Activated naive CD4-positive, alpha-beta T cell treated with anti-CD3 and anti-CD28 coated beads for 36 hours (primary cell): ENCODE measurements at places on chromosomes 13 and 19.

DNA sequence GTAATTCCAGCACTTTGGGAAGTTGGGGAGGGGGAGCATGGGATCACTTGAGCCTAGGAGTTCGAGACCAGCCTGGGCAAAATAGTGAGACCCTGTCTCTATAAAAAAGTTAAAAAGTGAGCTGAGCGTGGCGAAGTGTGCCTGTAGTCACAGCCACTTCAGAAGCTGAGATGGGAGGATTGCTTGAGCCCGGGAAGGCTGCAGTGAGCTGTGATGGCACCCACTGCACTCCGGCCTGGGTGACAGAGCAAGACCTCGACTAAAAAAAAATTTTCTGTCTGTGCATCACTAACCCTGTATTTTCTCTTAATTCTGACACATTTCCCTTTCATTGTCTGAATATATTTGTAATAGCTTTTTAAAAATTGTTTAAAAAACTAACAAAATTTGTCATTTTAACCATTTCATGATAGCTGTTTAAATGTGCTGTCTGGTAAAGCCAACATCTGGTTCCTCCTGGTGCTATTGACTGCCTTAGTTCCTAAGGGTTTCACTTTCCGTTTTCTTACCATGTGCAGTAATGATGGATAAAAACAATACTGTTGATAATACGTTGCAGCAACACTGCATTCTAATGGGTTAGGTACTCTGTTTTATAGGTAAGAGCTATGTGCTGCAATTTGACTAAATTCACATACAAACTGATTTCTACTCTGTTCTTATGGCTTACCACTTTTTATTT is 29.7 kb downstream of the LATS2 start:
- no peak for DNase-seq

- no peak for DNase-seq
Measured at GRCh38 chr13:75092143-75092542, 389.8 kb downstream of the TBC1D4 start.

DNA sequence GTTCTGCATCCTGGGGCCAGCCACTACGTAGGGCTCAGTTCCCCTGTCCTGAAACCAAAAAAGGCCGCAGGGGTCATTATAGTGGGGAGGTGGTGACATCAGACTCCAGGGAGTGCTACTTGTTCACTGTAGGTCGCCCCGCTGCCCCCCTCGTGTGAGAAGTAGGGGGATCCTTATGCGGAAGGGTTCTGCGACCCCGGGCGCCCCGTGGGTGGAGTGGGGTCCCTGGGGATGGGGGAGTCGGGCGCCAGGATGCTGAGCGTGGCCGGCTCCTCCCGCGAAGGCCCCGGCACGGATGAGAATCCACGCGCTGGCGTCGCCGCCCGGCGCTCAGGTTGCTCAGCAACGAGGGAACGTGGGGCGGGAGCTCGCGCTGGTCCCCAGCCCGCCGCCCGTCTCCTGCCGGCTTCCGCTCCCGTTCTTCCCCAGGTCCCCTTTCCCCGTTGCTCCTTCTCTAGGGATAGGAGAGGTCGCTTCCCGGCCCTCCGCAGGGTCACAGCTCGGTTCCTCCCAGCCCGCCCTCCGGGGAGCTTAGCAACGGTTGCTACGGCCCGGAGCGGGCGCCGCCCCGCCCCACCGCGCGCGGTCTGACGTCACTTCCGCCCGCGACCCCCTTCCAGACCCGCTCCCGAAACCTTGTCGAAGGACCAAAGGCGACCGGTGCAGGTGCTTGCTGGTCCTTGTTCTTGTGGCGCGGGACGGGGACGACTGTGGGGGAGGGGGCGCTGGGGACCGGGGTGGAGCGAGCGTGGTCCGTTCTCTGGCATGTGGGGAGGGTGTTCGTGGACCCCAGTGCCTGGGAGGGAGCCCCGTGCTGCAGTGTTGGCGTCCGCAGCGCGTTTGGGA is at the start of gene NAT14:
Gene NAT14, plus strand, starts transcription at position 596 of the 846 bp plus-strand sequence. CDS start 521 bp downstream, outside the sequence.
- peak; percentile 55 for DNase-seq

GRCh38 chr13:63011996-63012395 is 1596.3 kb upstream of the PCDH20 start:
- DNase-seq = no peak

GRCh38 chr13:72180253-72180952 is 313.4 kb upstream of the DACH1 start:
- DNase-seq = no peak

DNA sequence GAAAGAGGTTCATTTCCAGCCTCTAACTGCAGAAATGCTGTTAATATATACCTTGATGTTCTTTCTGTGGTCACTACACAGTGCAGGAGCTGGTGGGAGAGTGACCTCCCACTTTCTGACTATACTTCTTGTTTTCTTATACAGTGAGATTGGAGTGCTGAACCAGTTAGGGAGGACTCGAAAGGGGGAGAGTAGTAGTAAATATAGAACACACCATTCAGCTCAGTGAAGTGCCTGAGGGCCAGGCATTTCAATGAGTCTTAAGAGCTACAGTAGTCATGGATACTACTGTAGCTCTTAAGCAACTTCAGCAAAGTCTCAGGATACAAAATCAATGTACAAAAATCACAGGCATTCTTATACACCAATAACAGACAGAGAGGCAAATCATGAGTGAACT is 372.9 kb downstream of the MTUS2 start:
- no peak for DNase-seq

- DNase-seq = no peak
Measured at GRCh38 chr13:35649162-35649561, 172.7 kb upstream of the MAB21L1 start.

GRCh38 chr13:106560821-106561220 is 7.1 kb downstream of the ARGLU1 start:
- DNase-seq = no peak

GRCh38 chr19:45763691-45764294 is 5.3 kb downstream of the SIX5 start:
- DNase-seq = no peak

GRCh38 chr13:113598481-113598880 is 13.9 kb downstream of the TFDP1 start:
- DNase-seq = no peak

DNA sequence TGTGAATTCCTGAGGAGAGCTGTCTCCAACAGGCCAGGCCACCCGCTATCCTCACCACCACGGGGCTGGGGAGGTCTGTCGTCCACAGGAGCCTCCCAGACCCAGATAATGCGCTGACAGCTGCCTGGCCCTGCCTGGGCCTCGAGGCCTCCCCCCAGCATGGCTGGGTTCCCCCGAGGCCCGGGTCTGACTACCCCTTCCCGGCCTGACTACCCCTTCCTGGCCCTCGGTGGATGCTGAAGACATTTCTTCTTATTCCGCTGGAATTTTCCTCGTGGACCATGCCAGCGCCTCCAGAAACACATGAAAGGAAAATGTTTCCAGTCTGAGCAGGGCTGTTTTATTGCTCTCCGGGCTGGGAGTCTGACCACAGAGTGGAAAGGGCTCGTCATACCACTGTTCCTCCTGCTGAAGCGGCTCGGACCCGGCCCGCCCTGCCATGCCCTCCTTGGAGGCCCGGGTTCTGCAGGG is 16.8 kb upstream of the COMP start:
- DNase-seq = no peak

GRCh38 chr13:42708391-42708790 is 73.0 kb upstream of the FAM216B start:
- DNase-seq = no peak

GRCh38 chr13:98879957-98880356 is 97.9 kb downstream of the DOCK9 start:
- no peak for DNase-seq

DNA sequence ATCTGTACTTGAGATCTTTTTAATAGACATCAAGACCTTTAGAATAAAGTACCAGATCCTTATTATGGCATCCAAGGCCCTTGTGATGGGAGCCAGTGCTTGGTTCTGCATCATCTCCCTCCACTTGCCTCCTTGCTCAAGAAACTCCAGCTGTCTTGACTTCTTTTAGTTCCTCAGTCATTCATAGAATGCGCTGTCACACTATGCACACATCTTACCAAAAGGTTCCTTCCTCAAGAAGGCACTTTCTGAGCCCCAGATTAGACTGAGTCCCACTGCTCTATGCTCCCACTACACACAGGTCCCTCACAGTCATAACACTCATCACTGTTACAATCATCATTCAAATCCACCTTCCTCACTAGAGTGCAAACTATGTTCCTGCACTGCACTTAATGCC is 57.8 kb upstream of the ITM2B start:
- no peak for DNase-seq

GRCh38 chr19:28247243-28247642 is 965.7 kb downstream of the UQCRFS1 start:
- no peak for DNase-seq

- peak; percentile 81 for DNase-seq
Measured at GRCh38 chr13:39612023-39612637, 9.1 kb upstream of the LHFPL6 start.

DNA sequence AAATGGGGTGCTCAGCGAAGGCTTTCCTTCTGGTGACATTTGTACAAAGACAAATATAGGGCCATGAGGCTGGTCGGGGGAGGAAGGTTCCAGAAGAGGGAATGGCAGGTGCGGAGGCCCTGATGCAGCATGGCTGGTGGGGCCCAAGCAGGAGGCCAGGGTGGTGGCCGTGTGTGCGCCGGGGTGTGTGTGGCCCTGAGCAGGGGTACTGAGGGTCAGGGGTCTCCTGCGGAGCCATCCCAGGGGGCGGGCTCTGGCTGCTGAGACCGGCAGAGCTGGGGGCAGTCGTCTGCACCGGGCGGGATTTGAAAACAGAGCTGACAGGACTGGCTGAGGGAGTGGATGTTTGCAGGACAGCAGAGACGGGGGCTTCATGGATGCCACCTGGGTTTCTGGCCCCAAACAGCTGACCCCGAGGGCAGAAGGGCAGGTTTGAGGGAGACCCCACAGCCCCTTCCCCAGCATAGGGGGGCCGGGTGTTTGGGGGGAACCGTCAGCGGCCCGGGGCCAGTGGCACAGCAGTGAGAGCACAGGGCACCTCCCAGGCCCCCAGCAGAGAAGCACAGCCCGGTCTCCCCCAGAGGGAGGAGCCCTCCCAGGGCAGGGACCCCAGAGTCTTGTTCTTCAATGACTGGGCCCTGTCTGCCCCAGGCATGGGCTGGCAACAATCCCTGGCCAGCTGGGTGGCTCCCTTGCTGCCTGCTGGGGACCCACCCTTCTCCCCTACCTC is 11.4 kb downstream of the PIAS4 start:
- DNase-seq = no peak

DNA sequence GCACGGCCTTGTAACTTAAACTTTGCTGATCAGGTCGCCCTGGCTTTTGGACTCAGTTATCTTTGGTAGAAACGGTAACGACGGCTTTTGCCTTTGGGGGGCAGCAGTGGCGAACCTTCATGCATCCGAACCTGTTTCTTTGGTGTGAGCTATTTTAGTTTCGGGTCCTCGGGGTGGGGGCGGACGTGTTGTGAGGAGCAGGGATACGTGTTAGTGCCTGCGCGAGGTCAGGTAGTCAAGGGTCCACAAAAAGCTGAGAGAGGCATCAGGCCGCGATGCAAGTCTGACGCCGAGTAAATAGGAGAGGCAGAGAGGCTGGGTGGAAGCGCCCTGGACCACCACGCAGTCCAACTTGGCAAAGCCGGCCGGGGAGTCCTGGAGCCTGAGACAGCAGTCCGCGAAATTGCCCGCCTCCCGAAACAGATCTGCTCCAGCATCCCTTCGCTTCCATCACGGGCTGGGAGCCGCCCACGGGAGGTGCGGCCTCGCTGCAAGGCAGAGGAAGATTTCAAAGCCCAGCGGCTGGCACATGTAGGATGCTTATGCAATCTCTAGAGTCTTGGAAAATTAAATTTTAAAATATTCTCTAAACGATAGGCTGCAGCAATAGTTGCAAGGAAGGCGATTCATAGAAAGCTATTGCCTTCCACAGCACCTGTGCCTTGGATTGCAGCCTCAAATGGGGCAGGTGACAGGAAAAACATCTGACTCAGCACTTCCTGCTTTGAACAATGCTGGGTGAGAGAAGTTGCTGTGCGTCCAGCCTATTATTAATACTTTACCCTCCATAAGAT is 4.6 kb upstream of the TPP2 start:
- DNase-seq = peak; percentile 88

DNA sequence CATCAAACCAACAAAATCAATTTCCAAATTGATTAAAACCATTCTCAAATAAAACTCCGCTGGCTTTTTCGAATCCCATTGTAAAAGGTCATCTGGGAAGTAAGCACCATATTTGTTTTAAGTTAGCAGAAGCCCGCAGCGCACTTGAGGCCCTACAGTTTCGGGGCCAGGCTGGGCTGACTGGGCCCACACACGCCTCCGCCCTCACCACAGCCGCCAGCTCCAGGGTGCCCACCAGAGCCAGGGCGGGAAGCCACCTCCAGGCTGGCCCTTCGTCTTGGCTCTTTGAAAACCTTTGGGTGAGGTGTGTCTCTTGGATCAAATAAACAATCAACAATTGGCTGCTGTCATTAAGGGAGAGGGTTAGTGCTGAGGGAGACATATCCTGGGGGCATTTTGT is 133.3 kb downstream of the SOX1 start:
- DNase-seq = no peak
